DMS79 treated with DMSO at 0.1 percent for 48 hours (cell line): ENCODE measurements at places on chromosomes 5 and 9.
A peak's percentile ranks its signal among the peaks of the same experiment; 100 is the strongest.

GRCh38 chr9:83980395-83981125, at the start of gene RMI1:
TSS of gene RMI1 (plus strand) at chr9:83980805. CDS start at chr9:84000987, 20,182 bp downstream.
- DNase-seq, result peak; percentile 77

GRCh38 chr9:137789295-137789895, 88.2 kb upstream of the CACNA1B start:
- DNase-seq, result no peak

DNA sequence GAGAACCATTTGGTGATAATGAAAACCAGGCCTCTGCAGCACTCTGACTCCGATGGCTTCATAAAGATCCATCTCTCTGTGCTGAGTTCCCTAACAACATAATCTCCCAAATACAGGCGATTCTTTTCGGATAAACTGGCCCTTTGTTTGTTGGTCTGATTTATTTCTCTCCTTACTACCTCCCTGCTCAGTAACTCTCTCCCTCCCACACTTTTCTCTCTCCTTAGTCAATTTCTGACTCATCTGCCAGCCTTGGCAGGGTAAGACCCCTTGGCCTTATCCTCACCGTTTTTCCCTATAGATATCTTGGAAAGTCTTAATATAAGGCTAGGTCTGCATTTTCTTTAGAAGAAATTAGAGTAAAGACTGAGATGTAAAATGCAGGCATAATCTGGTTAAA, 128.7 kb downstream of the BRINP1 start:
- no peak for DNase-seq

DNA sequence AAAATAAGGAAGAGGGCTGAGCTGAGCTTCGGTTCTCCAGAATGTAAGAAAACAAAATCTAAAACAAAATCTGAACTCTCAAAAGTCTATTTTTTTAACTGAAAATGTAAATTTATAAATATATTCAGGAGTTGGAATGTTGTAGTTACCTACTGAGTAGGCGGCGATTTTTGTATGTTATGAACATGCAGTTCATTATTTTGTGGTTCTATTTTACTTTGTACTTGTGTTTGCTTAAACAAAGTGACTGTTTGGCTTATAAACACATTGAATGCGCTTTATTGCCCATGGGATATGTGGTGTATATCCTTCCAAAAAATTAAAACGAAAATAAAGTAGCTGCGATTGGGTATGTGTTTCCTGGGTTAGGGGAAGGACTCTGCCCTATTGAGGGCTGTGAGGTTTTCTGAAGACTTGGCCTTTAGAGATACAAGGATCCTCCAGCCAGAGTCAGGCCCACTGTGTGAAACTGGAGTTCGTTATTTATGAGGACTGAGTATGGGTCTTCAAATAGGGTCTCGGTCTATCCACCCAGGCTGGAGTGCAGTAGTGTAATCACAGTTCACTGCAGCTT, 3.8 kb downstream of the EGR1 start:
- DNase-seq, result no peak

GRCh38 chr9:105694848-105695581, 674 bp downstream of the TMEM38B start:
- peak; percentile 25 for DNase-seq

DNA sequence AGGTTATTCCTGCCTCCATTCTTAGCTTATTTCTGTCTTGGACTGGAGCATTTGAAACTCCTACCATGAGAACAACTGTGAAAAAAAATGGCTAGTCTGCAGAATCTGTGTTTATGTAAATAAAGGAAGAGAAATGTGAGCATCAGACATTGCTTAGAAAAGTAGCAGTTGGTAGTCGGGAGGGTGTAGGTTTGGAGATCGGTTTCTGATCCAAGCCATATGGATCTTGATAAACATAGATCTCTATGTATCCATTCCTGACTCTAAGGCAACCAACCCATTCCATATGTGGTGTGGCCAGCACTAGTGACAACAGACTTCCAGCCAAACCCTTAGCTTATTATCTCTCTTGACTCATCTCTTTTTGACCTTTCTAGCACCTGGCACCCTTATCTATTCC, 127.1 kb downstream of the NMUR2 start:
- DNase-seq, result no peak

- DNase-seq, result no peak
Measured at GRCh38 chr5:181215997-181216989, 6.8 kb upstream of the TRIM41 start.

DNA sequence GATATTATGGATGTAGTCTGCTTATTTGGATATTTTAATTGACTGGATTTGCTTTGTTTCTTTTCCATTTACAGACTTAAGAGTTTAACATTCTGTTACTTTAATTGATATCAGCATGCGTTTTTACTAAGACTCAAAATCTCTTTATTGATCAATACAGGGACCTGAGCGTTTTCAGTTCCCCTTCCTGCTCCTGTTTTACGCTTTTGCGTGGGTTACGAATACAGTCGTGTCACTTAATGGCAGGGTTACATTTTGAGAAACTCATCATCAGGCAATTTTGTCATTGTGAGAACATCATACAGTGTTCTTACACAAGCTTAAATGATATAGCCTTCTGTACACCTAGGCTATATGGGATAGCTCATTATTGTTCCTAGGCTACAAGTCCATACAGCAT, 65.2 kb downstream of the PBX3 start:
- no peak for DNase-seq

DNA sequence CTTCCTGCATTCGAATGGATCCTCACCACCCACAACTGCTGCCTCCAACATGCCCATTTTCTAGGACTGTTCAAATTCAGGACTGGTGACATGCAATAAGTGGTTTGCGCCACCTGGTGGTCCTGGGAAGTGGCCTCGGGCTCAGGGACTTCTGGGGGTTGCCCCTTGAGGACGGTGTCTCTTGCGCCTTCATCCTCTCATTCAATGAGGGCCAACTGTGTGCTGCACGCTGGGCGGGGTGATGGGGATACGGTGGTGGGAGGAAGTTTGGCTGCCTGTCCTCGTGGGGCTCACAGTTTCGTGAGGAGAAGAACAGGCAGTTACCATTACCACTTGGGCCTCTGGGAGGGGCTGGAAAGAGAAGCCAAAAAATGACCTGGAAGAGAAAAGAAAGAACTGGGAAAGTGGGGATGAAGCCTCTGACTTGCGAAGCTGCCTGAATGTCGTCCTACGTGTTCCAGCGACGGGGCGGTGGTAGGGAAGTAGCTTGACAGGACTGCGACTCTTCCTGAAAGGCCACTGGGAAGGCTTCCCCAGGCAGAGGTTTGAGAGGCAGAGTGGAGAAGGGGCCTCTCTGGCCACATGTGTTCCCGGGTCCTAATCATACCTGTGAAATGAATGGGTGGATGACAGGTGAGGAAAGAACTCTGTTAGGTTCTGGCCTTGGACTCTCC, 49.0 kb downstream of the PSD2 start:
- DNase-seq, result no peak
